ENCODE measurements at places on chromosomes 7 and 10.

DNA sequence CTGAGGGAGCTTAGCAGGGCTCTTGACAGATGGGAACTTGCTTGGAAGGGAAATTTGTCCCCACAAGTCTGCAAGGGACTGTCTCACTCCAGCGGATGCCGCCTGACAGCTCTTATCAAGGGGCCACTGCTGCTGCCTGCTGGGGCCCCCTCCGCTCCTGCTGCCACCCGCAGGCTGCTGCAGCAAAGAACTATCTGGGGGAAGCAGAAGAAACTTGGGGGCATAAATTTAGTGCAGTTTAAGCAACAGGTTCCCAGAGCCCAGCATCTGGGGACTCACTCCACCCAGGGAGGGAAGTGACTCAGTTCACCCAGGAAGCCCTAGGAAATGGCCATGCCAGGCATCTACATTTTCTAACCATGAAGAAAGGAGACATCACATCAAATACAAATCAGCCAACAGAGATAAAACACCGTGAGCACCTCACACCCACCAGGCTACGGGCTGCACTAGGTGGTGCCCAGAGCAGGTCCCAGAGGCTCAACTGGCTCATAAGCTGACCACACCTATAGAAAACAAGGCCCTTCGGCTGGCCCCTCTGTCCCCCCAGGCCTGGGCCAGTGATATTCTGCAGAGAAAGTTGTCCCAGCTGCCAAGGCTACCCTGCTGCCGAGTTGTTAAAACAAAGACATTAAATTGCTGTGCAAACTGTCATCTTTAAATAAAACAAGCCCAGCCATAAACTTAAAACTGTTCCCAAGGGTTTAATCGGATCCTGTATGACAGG lies 3.7 kb downstream of the RGS10 start:
- DNase-seq: no peak

DNA sequence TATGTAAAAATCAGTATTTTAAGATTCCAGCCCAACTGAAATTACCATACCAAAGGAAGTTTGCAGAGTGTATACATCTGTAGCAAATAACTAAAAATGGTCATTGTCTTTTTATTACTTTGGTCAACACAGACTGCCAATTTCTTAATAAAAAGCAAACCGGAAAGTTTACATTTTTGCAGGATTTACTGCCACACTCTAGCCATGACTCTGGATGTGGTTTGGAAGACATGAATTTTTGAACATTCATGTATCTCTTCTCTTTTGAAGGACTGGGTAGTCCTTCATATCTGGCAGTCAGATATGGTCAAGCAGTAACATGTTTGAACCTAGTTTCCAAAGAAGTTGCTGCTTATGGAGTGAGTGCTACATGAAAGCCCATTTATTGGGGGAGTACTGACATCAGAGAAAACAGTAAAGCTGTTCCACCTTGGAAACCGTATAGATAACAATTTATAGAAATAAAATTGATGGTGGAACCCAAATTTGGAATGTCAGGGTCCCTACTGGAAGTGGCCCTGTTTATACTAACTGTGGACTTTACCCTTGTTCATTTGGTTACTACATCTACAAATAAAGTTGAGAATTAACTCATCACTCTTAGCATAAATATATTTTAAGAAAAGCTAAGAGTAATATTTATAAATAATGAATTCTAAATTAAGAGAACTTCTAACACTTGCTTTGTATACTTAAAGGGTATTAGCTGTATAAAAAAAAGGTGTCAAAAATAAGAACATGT lies 84.6 kb downstream of the ZMYND11 start:
- DNase-seq: no peak

DNA sequence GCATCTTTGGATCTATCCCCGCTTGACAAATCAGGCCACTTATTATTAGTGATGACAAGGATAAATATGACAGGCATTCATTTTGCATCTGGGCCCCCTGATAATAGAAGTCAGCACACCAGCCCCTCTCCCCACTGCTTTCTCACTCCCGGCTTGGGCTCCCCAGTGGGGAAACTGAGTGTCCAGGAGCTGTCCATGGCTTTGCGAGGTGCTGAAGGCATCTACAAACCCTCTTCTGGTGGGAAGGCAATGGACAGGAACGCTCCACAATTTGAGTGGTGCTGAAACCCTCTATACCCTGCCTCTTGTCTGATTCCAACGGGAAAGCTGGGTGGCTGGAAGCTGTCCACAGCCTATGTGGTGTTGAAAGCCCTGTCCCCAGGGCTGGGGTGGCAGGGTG lies 61.7 kb upstream of the PCBD1 start:
- DNase-seq: no peak

- DNase-seq: no peak
Measured at GRCh38 chr10:34537629-34538231, 277.4 kb downstream of the PARD3 start.

- DNase-seq: no peak
Measured at GRCh38 chr10:73589563-73590126, 1.5 kb downstream of the USP54 start.

All from kidney epithelial cell (primary cell).